H9 (cell line): ENCODE measurements at places on chromosomes 11 and 22.

DNA sequence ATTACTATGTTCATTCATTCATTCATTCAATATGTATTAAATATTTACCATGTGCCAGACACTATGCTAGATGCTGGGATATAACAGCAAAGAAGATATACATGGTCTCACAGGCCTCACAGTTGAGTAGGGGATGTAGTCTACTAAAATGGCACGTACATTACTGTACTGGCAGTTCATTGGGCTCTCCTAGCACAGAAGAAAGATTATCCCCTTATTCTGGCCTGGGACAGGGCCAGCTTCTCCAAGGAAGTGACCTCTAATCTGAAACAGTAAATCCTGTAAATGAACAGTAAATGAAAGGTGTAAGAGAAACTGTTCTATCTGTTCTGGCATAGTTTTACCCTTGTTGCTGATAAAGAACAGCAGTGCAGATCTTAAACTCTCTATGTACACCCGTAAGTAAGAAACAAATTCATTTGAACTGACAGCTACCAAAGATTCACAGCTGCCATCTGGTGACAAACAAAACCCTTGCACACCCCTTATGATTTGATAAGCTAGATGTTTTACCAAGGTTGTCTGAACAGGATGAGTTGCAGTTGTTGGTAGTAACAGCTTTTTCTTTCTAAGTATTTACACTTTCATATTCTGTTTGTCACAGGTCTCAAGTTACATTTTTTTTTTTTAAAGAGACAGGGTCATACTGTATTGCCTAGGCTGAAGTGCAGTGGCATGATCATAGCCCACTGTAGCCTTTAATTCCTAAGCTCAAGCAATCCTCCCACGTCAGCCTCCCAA is 263.1 kb downstream of the TMEM135 start:
- no peak for DNase-seq

DNA sequence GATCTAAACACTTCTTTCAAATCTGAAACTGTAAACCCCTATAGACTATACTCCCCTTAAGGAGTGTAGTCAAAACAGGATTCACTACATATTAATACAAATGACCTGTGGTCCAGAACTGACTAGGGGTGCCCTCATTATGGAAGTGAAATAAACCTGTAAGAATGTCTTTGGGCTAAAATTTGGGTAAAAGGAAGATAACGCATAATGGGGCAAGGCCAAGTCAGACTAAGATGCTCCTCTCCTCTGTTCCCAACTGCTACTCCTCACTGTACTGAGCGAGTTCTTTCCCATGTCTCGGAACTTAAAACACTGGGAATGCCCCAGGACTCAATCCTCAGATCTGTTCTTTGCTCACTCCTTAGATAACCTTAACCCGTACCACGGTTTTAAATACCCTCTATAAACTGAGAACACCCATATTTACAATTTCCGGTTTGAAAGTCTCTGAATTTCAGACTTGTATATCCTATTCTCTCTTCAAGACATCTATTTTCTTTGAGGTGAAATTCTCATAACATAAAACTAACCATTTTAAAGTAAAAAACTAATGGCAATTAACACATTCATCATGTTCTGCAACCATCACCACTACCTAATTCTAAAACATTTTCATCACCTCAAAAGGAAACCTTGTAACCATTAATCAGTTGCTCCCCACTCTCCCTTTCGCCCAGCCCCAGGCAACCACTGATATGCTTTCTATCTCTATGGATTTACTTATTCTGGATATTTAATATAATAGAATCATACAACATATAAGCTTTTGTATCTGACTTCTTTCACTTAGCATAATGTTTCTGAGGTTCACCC is 4.0 kb downstream of the THAP12 start:
- DNase-seq, result no peak

GRCh38 chr11:35165423-35166368 is 26.7 kb downstream of the CD44 start:
- DNase-seq, result no peak

DNA sequence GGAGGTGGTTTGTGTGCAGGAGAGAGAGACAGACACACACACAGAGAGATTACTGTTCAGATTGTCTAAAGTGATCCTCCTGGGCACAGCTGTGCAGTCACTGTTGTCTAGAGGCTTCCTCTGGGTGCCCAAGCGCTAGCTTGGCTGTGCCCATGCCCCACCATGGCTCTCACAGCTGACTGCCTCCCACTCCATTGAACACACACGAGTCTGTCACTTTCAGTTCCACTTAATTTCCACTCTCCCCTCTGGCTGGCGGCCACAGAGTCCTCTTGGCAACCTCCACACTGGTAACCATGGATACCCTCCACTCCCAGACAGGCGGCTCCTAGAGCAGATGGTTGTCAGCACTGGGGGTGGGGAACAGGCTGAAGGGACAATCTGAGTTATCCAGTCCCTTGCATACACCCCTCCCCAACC is 29.1 kb downstream of the MAP6 start:
- no peak for DNase-seq

GRCh38 chr11:122505304-122506006 is 150.1 kb upstream of the UBASH3B start:
- peak; percentile 81 for DNase-seq

DNA sequence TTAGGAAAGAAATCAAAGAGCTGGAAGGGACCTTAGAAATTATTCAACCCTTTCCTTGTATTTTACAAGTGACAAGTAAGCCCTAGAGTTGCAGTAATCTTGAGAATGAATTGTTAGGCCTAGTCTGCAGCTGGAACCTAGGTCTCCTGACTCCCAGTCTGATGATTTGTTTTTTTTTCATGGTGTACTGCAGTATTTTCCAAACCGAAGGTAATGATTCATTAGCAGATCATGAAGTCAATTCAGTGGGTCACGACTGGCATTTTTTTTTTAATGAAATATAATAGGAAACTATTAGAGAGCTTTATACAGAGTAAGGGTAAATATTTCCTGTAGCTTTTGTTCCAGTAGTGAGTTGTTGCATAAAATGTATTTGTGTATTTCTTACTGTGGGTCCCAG is 42.8 kb downstream of the EXT2 start:
- no peak for DNase-seq
